ENCODE measurements at places on chromosomes 11 and 22. TPM values are rescaled to one million over a fixed set of nuclear protein-coding genes. Genes with fewer than 3 reads are reported as not detected.

Gene ADM2
- not detected for total RNA-seq

Gene PLAAT5
- 2.4 TPM for total RNA-seq

- DNase-seq: no peak
- no peaks in the 10 kb centered on the region for H3K36me3 ChIP-seq
- no peak overlapping the region for H3K27ac ChIP-seq
- no peaks in the 10 kb centered on the region for H3K27me3 ChIP-seq
- no peak overlapping the region for H3K4me3 ChIP-seq
These were observed 1.5 kb downstream of the VPREB3 start for GRCh38 chr22:23752750-23753149.

Gene C11orf42
- total RNA-seq: not detected

Gene NPAS4
- 0.89 TPM for total RNA-seq

Gene BCO2
- total RNA-seq: 21.8 TPM

DNA sequence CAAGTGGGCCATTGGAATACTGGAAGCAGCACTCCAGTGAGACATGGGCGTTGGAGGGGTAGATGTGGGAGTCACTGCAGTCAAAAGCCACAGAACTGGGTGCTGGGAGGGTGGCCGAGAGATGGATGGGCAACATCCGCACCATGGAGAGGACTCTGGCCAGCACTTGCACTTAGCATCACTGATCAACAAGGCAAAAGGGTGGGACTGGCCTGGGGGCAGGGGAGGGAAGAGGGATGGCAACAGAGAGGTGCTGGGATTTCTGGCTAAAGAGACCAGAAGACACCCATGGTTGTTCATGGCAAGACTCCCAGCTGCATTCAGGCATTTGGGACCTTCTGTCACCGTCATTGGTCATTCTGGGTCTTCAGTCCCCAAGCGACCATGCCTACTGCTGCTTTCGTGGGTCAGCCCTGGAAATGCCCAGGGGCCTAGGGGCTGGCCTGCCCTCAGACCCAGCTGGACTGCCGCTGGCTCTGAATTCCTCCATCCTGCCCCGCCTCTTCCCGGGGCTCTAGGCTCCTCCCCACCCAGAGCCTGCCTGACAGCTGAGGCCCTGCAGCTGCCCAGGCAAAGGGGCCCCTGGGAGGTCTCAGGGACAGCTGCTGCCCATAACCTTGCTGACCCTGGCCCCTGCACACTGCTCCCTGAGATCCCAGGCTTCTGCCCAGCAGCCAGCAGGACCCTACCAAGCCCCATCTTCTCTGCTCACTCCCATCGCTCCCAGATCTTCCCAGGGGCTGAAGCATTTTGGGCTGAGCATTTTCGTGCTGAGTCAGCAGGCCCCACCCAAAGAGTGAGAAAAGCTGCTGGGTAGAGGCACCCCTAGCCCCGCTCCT lies 13.0 kb upstream of the CDC42EP2 start:
- no peaks in the 10 kb centered on the region for H3K27me3 ChIP-seq
- peak overlapping the region; percentile 60 for H3K27ac ChIP-seq
- H3K36me3 ChIP-seq: peaks cover 12% of the 10 kb centered on the region
- no peak overlapping the region for H3K4me3 ChIP-seq
- peaks cover 76% of the 10 kb centered on the region for H3K4me1 ChIP-seq
- DNase-seq: no peak

DNA sequence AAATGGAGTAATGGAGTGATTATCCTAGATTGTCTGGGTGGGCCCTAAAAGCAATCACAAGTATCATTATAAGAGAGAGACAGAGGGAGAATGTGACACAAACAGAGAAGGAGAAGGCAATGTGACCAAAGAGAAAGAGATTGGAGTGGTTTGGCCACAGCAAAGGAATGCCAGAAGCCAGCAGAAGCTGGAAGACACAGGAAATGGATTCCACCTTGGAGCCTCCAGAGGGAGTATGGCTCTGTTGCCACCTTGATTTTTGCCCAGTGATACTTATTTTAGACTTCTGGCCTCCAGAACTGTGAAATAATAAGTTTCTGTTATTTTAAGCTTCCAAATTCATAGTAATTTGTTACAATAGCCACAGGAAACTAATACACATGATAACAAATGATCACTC lies 36.8 kb upstream of the OR5P2 start:
- no peaks in the 10 kb centered on the region for H3K4me1 ChIP-seq
- no peak overlapping the region for H3K27ac ChIP-seq
- no peak for DNase-seq
- H3K27me3 ChIP-seq: no peaks in the 10 kb centered on the region
- no peaks in the 10 kb centered on the region for H3K36me3 ChIP-seq
- H3K4me3 ChIP-seq: no peak overlapping the region

Gene OR5M3
- not detected for total RNA-seq

DNA sequence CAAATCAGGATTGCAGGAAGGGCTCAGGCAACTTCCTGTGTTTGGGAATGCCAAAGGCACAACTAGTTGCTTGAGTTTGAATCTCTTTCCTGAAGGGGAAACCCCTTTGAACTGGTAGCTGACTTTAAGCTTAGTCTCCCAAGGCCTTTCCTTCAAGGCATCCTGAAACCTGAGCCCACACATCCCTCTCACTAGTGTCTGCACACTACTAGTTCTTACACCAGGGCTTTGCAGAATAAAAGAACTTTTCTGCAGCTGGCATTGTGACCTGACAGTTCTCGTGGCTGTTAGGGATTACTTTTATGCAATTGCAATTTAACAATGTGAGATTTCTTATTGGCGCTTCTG lies 95.4 kb downstream of the EXT2 start:
- H3K4me1 ChIP-seq: no peaks in the 10 kb centered on the region
- no peaks in the 10 kb centered on the region for H3K27me3 ChIP-seq
- no peak overlapping the region for H3K4me3 ChIP-seq
- no peak for DNase-seq
- H3K36me3 ChIP-seq: peaks cover 23% of the 10 kb centered on the region

GRCh38 chr22:34904486-34904885 lies 161.5 kb upstream of the ISX start:
- no peaks in the 10 kb centered on the region for H3K4me1 ChIP-seq
- no peaks in the 10 kb centered on the region for H3K27me3 ChIP-seq
- no peaks in the 10 kb centered on the region for H3K36me3 ChIP-seq

GRCh38 chr11:2697866-2698265 lies 1.9 kb downstream of the KCNQ1OT1 start:
- no peak for DNase-seq
- peak overlapping the region; percentile 7 for H3K27ac ChIP-seq
- H3K27me3 ChIP-seq: no peaks in the 10 kb centered on the region
- H3K4me1 ChIP-seq: peaks cover 39% of the 10 kb centered on the region
- H3K4me3 ChIP-seq: peak overlapping the region; percentile 64
- H3K36me3 ChIP-seq: peaks cover 5% of the 10 kb centered on the region

GRCh38 chr11:83711106-83711527 lies 424.9 kb upstream of the CCDC90B start:
- no peak overlapping the region for H3K27ac ChIP-seq
- H3K4me3 ChIP-seq: no peak overlapping the region
- peaks cover 8% of the 10 kb centered on the region for H3K4me1 ChIP-seq
- DNase-seq: no peak

Gene GSTT2B
- total RNA-seq: 1.7 TPM

DNA sequence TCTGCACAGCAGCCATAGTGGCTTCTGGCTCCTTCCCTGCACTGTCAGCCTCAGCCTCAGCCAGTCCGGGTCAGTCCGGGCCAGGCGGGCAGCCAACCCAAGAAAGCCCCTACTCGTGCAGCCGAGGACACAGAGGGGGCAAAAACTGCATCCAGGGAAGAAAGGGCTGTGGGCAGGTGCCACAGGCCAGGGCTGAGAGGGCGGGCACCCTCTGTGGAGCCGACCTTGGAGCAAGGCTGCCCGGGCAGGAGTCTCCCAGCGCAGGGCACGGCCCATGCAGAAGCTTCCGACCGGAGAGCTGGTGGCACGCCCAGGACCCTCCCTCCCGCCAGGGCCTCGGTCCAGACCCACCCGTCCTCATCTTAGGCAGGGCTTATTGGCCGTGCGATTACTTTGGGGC lies 10.5 kb upstream of the TH start:
- no peak overlapping the region for H3K27ac ChIP-seq
- peaks cover 3% of the 10 kb centered on the region for H3K4me1 ChIP-seq
- DNase-seq: no peak
- peaks cover 66% of the 10 kb centered on the region for H3K27me3 ChIP-seq

- H3K4me3 ChIP-seq: no peak overlapping the region
- peaks cover 20% of the 10 kb centered on the region for H3K4me1 ChIP-seq
- no peak for DNase-seq
- H3K27ac ChIP-seq: no peak overlapping the region
These were observed 51.3 kb downstream of the PRDM10 start for GRCh38 chr11:129951201-129951865.
